ENCODE measurements at places on chromosomes 2 and 18.
A peak's percentile ranks its signal among the peaks of the same experiment; 100 is the strongest.

DNA sequence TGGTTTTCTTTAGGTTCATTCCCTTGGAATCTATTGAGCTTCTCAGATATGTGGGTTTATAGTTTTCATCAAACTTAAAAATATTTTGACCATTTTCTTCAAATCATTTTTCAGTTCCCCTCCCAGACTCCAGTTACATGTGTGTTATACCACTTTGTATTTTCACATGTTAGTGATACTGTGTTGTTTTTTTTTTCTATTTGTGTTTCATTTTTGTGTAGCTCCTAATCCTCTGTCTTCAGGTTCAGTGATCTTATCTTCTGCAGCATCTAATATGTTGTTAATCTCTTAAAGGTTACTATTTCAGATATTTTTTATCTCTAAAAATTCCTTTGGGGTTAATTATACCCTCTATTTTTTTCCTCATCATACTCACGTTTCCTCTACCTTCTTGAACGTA, 51.2 kb downstream of the STRADB start:
- no peak for DNase-seq

GRCh38 chr18:57649556-57650500, 28.2 kb upstream of the NARS1 start:
- DNase-seq, result no peak

DNA sequence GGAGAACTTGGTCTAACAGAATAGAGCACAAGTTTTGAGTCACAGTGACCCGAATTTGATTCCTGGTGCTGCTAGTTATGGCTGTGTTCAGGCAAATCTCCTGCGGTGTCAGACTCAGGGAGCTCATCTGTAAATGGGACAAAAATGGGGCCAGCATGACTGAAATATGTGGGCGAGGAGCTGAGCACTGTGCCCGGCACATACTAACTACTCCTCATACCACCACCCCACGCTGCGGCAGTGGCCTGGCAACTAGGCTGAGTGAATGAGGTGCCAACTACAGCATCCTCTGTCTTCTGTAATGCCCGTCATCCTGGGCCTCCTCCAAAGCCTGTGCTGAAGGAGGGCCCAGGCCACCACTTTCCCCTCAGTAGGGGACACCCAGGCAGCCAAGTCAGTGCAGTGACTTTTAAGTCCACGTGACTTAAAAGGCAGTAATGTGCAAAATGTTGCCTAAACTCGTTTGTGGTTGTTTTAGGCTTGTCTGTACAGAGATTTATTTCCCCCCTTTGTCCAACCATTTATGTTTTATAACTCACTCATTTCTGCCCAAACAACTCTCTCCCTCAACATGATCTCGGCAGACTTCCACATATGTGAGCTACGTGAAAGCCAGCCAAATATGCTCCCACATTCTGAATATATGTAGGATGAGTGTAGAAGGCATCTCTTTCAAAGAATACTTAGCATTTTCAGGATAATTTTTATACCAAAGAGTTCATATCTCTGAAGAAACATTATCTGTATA, 773.7 kb downstream of the TSN start:
- DNase-seq, result no peak

DNA sequence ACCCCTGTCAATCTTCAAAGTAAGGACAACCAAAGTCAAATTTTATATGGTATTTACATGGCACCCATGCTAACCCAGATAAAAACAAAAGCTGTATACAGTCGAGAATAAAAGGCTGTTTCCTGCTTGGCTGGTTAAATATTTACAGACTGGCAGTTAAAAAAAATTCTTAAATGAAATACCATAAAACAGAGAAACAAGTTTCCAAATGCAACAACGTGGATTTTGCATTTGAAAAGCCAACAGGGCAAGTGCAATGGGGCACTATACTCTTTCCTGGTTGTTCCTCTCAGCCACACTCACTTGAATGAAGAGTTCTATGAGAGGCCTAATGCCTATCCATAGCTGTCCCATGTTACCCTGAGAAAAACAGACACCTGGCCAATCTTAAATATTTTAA, 6.1 kb upstream of the NR4A2 start:
- no peak for DNase-seq

GRCh38 chr18:10060841-10061240, 147.0 kb downstream of the VAPA start:
- no peak for DNase-seq

DNA sequence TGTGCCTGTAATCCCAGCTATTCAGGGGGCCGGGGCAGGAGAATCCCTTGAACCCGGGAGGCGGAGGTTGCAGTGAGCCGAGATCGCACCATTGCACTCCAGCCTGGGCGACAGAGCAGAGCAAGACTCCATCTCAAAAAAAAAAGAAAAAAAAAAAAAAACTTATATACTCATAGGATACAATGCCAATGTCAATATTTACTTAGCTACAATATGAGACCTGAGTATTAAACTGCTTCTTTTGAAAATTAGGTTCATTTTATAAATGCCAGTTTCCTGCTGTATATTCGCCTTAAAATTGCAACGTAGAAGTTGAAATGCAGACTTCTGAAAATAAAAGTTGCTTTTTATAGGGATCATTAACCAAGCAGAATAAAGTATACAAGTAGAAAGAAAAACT, 2.3 kb downstream of the SLC35F5 start:
- no peak for DNase-seq

DNA sequence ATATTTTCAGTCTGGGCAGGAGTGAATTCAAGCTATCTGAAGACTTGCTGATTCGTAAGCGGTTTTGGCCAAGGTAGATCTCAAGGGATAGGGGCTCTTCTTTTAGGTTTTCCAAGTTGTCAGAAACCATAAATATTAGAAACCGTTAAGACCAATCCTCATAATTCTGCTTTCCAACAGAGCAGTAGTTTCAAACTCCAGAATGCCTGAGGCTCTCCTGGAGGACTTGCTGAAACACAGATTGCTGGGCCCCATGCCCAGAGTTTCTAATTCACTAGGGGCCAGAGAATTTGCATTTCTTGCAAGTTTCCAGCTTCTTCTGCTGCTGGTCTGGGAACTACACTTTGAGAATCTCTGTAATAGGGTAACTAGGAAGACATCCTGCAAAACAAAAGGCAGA, 1855.7 kb upstream of the CELF4 start:
- no peak for DNase-seq

GRCh38 chr2:121420486-121420885, 110.2 kb upstream of the RNU4ATAC start:
- DNase-seq, result no peak

DNA sequence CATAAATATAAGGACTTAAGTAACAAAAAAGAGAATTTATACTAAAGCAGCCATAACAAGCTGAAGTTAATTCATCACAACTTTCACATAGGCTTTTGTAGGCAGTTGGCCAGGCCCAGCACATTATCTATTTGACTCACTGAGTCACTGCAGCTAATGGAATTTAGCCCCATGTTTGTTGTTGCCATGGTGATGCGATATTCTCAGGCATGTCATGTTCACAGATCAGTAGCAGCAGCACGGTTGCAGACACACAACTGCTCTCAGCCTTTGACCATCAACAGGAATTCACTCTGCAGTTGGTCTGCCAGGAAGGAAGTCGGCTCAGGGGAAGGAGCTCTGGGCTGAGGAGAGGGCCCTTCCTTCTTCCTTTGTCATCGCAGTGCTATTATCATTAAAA, 639.8 kb downstream of the TMEM182 start:
- no peak for DNase-seq

DNA sequence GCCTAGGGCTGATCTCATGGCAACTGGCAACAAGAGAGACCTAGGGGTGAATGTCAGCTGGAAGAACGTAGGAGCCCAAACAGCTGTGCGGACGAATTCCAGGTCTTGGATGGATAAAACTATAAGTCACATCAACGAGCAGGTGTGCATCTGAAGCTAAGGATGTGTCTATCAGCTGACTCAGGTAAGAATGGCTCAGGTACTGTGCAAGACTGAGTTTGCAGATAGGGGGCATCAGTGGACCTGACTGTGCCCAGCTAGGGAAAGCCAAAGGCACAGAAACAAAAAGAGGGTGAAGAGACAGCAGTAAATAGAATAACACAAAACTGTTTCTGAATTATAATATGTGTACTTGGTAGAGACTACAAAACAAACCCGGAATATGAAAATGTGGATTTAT, 357.3 kb downstream of the ZEB2 start:
- DNase-seq, result no peak

GRCh38 chr2:109493176-109493935, 120.4 kb downstream of the SEPTIN10 start:
- DNase-seq, result no peak

GRCh38 chr2:137179542-137179941, 414.2 kb downstream of the THSD7B start:
- no peak for DNase-seq

GRCh38 chr18:56402872-56403516, 235.4 kb downstream of the TXNL1 start:
- DNase-seq, result no peak

DNA sequence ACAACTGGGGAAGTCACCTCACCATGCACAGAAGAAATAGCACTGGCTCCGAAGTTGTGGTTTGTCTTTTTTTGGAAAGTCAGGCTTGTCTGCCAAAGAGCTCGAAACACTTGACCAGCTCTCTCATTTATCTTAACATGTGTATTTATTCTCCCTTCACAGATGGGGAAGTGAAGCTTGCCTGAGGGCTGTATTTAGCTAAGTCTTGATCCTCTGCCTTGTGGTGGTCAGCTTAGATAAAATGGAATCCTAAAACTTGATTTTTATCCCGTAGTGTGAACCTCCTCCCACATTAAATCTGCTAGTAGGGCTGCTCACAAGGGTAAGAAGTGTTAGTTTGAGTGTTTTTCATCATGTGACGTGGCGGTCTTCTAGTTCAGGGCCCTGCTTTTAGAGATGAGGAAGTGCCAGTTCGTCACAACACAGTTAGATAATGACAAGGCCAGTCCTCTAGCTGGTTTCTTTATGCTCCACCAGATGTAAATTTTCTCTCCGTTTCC, 89.7 kb downstream of the TMEM247 start:
- DNase-seq, result no peak

DNA sequence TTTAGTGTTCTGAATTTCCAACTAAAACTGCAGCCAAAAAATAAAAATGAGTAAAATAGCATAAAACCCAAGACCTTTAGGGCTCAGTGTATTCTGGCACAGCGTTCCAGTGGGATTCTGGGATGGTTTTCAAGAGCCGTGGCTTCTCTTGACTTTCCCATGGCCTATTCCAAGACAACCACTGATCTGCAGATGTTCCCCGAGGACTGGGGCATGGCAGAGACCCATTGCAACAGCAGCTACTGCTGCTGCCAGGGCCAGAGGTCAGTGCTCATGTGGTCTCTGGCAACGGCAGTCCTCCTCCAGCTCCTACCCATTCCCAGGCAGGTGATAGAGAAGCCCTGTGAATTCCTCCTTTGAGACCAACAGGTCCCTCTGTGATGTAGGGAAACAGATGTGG, 26.8 kb downstream of the TNP1 start:
- DNase-seq, result no peak

DNA sequence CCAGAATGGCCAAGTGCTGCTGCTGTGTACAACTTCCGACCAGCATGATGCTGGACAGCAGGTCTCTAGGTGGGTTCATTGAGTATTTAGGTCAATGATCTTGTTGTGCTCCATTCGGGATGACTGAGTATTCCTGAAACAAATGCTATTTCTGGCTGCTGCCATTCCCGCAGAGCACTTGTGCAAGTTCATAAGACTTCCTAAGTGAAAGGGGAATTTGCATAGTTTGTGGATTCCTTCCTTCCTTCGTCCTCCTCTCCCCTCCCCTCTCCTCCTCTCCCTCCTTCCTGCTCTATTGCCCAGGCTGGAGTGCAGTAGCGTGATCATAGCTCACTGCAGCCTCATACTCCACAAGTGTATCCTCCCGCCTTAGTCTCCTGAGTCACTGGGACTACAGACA, 40.4 kb downstream of the LDLRAD4 start:
- no peak for DNase-seq

DNA sequence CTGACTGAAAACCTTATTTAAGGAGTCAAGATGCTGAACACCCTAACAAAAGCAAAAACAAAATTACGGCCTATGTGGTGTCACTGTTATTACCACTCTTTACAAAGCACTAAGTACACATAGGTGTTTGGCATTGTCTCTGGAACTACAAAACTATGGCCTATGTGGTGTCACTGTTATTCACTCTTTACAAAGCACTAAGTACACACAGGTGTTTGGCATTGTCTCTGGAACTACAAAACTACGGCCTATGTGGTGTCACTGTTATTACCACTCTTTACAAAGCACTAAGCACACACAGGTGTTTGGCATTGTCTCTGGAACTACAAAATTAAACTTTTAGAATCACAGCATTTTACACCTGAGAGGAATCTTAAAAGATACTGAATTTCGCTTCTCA, 47.4 kb downstream of the SLC35F5 start:
- no peak for DNase-seq

GRCh38 chr2:27993402-27993787, 102.9 kb downstream of the BABAM2 start:
- no peak for DNase-seq

DNA sequence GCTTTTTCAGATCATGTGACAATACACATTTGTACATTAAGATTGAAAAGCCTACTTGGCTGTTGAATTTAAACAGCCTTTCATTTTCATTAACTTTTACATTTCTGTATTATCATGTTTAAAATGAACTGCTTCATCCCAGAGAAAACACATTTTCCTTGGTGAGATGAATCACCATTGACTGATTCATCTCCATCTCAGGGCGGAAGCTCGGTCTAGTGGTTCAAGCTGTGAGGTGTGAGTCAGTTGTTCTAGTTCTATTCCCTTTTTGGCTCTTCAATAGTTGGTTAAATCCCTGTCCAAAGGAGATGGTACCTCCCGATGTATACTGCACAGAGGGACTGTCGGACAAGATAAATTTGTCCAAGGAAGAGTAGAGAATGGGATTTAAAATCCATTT, 189.7 kb downstream of the ADCYAP1 start:
- no peak for DNase-seq

DNA sequence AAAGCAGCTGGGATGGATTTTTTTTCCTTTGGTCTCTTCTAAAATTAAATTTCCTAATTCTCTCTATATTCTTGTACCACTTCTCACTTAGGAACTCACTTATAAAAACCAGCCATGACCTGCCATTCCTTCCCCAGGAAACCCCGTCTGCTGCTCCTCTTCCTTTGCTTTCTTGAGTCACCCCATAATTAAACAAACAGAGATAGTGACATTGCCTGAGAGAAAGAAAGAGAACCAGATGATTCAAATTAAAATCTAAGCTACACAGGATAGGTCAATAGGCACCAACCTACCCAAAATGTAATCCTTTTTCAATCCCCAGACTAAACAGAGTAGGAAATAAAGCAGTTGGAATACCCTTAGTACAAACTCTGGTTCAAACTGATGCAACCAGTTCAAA, 9.7 kb downstream of the STK39 start:
- no peak for DNase-seq

DNA sequence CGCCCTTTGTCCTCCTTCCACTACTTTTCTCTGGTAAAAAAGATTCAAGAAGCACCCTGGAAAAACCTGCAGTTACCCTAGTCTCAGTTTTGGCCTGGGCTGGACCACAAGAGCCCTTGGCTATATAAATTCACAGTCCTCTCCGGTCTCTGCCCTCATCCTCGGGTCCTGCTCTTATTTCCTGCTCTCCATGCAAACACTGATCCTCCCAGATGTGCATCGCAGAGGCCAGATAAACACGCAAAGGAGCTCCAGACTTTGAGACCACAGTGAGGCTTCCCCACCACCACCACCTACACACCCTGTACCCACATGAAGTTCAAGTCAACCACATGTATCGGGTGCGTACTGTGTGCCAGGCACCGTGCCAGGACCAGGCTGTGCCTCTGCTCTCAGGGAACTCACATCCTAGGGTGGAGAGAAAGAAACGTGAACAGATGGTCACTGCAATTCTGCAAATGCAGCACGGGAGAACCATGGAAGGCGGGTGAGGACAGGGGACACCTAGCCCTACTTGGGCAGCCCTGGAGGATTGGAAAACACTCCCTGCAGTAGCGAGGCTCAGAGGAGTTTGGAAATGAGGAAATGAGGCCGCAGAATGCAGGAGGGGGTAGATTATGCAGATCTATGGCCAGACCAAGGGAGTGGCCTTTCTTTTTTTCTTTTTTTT, 7.4 kb downstream of the CTDSP1 start:
- peak; percentile 80 for DNase-seq
